ENCODE measurements at places on chromosomes 11 and 22. TPM values are rescaled to one million over a fixed set of nuclear protein-coding genes. Genes with fewer than 3 reads are reported as not detected.
A peak's percentile ranks its signal among the peaks of the same experiment; 100 is the strongest.

ARHGAP42 gene
- 135 TPM for total RNA-seq

GGTLC2 gene
- not detected for total RNA-seq

UPK2 gene
- total RNA-seq: 0.89 TPM

APOBEC3H gene
- total RNA-seq: 1.3 TPM

CD3D gene
- not detected for total RNA-seq

NADSYN1 gene
- 56.4 TPM for total RNA-seq

MRPL23 gene
- total RNA-seq: 185 TPM

HMGXB4 gene
- total RNA-seq: 8.1 TPM

C22orf31 gene
- total RNA-seq: not detected

APOC3 gene
- not detected for total RNA-seq

DSCAML1 gene
- total RNA-seq: 1.8 TPM

DNA sequence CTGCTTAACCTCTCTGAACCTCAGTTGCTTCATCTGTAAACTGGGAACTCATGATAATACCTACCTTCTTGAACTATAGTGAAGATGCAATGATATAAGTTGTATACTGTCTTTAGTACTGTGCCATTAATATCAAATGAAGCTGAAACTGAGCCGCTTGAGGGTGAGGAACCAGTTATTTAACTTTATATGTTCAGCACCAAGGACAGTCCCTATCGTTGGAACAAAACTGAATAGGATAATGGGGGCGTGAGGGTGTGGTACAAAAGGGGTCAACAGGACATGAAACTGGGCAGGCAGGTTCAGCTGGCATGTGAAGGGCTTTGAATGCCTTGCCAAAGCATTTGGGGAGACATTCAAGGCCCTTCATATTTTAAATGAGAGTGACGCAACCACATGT, 112.6 kb downstream of the C11orf91 start:
- peak; percentile 11 for DNase-seq

DNA sequence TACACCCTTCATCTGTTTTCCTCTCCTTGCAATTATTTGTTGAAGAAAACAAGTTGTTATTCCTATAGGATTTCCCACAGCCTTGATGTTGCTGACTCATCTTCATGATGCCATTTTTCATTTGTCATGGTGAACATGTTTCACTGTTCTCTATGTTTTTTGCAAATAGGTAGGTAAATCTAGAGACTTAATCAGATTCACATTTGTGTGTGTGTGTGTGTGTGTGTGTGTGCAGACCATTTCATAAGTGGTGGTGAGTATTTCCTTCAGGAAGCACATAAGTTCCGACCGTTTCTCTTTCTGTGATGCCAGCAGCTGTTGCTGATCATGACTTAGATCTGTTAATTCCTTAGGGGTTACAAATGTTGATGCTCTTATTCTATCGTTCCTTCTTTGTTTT, 80.3 kb upstream of the IZUMO1R start:
- DNase-seq: no peak

GRCh38 chr11:61747192-61747966, 5.1 kb upstream of the MYRF start:
- DNase-seq: peak; percentile 83

GRCh38 chr22:41241133-41241676, 474 bp upstream of the CHADL start:
- DNase-seq: no peak

GRCh38 chr11:119445379-119445778, 22.4 kb upstream of the THY1 start:
- no peak for DNase-seq

- DNase-seq: no peak
Measured at GRCh38 chr11:118820412-118821357, 29.7 kb upstream of the DDX6 start.

DNA sequence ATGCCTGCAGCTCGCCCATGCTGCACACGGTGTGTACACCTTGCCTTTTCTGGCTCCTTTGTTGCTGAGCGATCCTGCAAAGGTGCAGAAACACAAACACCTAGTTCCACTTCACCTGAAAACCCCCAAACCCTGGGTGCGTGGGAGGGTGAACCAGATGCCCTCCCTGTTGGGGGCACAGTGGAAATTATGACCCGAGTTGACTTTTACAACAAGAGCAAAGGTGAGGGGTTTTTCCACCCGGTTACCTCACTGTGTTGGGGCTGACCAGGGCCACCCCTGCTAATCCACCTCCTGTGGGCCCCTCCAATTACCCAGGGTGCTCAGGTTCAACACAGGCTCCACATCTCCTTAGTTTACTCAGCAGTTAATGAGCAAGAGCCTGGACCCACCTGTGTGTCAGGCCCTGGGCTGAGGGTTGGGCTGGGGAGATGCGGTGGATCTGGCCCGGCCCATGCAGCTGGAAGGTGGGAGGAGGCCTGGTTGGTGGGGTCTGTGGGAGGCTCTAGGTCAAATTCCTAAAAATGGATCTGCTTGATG, 42.1 kb downstream of the LRRC32 start:
- no peak for DNase-seq

DNA sequence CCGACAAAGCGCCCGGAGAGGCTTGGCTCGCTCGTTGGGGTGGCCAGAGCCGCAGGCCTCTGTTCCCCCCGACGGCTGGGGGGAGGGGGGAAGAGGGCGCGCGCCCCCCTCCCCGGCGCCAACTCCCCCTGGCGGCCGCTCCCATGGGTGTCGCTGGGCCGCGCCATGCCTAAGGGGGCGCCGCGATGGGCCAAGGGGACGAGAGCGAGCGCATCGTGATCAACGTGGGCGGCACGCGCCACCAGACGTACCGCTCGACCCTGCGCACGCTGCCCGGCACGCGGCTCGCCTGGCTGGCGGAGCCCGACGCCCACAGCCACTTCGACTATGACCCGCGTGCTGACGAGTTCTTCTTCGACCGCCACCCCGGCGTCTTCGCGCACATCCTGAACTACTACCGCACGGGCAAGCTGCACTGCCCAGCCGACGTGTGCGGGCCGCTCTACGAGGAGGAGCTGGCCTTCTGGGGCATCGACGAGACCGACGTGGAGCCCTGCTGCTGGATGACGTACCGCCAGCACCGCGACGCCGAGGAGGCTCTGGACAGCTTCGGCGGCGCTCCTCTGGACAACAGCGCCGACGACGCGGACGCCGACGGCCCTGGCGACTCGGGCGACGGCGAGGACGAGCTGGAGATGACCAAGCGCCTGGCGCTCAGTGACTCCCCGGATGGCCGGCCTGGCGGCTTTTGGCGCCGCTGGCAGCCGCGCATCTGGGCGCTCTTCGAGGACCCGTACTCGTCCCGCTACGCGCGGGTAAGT, 1.4 kb downstream of the KCNC1 start:
- no peak for DNase-seq

DNA sequence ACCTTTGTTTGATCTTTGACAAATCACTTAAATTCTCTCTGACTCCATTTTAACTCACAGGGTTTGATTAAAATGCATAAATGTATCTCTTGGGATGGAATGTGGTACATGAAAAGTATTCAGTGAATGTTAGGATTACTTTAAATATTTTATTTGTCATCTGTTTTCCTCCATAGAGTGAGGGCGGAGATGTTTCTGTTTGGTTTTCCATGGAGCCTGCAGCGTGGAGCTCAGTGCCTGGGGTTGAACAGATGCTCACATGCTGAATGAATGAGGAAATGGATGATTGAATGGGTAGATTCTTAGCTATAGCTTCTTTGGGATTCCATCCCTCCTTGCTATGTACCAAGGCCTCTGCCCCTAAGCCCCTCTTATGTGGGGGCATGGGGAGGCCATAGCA, 10.0 kb downstream of the TSPAN18 start:
- DNase-seq: no peak

DNA sequence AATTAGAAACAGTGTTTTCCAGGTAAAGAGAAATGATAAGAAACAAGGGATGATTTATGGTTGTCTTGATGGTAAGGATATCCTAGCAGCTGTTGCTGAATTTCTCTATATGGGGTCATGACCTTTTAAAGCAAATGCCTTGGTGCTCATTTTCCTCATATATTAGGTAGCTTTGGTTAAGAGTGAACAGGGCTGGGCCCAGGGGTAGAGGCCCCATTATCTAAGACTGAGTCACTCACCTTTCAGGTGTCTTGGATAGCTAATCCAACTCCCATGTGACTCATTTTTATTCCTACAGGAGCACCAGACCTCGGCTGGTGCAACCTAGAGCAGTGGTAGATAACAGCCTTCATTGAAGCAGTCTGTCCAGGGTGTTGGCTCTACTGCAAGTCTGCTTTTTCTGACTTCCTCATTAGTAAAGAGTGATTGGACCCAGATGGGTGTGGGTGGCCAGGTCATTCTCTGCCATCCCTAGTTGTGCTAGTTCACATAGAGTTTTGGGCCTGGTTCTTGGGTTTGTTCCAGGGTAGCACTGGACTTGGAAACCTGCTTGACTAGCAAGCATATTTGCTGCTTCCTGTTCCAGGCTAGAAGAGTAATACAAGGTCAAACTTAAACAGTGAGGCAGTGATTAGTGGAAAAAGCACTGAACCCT, 37.4 kb downstream of the CTNND1 start:
- DNase-seq: peak; percentile 66

- no peak for DNase-seq
Measured at GRCh38 chr22:21714059-21714770, 21.4 kb downstream of the YPEL1 start.

DNA sequence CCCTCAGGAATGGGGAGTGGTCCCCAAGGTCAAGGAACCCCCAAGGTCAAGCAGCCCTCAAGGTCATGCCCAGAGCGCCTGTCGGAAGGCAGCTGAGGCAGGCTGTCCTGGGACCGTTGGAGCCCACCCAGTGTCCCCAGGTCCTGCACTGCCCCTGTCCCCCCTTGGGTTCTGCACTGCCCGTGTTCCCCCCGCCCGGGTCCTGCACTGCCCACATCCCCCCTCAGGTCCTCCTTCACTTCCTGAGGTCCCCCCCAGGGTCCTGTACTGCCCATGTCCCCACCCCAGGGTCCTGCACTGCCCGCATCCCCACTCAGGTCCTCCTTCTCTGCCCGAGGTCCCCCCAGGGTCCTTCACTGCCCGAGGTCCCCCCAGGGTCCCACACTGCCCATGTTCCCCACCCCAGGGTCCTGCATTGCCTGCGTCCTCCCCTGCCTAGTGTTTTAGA, 1073.0 kb downstream of the BRD1 start:
- no peak for DNase-seq

DNA sequence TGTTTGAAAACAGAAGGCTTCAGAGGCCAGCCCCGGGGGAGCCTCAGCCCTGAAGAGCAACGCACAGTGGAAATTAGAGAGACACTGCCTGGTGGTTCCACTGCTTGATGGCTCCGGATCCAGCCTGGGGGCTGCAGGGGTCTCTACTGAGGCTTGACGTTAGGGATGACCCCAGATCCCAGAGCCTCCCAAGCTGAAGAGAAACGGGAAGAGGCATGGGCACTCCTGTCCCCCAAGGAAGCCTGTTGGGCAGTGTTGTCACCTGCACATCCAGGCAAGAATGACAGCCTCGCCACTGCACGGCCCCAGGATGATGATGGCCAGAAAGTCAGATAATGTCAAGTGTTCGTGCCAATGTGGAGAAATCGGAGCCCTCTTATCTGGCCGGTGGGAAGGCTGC, 56.8 kb upstream of the FGF3 start:
- DNase-seq: no peak

GRCh38 chr11:33478111-33478573, 221.0 kb downstream of the HIPK3 start:
- DNase-seq: no peak

GRCh38 chr11:72793076-72793424, 797 bp downstream of the STARD10 start:
- no peak for DNase-seq

DNA sequence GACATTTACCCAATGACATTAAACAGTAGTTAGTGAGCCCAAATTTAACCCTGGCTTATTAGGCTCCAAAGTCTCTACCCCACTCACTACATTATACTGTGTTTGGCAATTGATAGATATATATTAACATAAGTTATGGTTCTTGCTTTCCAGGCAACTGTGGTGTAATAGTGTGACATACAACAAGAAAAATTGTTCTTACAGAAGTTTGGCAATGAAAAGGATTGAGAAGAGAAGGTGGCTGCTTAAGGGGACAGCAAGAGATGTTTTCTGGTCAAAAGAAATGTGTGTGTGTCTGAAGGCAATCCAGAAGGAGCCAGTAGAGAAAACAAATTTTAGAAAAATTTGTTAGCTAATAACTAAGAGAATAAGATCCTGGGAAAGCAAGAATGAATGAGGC, 132.4 kb downstream of the SWAP70 start:
- no peak for DNase-seq

- peak; percentile 40 for DNase-seq
Measured at GRCh38 chr11:96207459-96208449, 135.2 kb downstream of the MAML2 start.

DNA sequence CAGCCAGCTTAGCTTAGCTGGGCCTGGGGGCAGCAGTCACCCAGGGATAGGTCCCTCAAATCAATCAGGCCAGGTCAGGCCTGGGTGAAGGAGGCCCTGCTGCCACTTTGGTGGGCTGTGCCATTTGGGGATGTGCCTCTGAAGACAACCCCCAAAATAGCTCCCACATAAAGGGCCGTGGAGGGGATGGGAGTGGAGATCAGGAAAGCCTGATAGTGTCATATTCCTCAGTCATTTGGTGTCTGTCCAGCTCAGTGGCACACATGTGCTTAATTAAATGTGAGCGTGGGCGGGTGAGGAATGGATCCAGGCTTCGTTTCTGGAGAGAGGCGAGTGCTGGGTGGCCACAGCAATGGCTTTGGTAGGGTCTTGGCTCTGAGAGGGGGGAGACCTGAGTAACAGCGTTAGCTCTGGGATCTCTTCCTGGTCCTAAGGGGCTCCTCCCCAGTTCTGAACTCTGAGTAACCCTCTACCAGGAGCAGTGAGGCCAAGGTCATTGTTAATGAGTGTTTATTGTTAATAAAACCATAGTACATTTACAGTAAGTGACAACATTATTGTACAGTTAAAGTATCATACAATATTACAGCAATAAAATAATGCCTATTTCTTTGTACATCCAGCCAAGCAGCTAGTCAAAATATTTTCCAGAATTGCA, 45.2 kb downstream of the NAT10 start:
- DNase-seq: no peak

GRCh38 chr11:134170919-134171281, 52.9 kb downstream of the NCAPD3 start:
- DNase-seq: no peak

- DNase-seq: no peak
Measured at GRCh38 chr11:110059706-110060463, 33.3 kb upstream of the ZC3H12C start.

DNA sequence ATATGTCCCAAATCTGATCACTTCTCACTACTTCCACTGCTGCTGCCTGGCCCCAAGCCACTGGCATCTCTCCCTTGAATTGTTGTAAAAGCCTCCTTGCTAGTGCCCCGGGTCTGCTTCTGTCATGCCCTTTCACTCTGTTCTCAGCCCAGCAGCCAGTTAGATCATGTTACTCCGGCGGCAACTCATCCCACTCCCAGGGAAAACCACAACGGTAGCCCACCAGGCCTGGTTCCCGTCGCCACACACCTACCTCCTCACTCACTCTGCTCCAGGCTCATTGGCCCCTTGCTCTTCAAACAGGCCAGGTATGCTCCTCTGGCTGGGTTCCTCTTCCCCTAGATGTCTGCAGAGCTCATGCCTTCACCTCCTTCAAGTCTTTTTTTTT, 3.8 kb upstream of the MARK2 start:
- no peak for DNase-seq
